ENCODE measurements at places on chromosomes 3 and 15. TPM values are rescaled to one million over a fixed set of nuclear protein-coding genes. Genes with fewer than 3 reads are reported as not detected.

GRIP2 gene
- 2.3 TPM for total RNA-seq

PLA2G4F gene
- 47.8 TPM for total RNA-seq

TPM1 gene
- total RNA-seq = 737 TPM

CPA3 gene
- total RNA-seq = 10.5 TPM

GPR160 gene
- 62.1 TPM for total RNA-seq

LRRC3B gene
- 0.62 TPM for total RNA-seq

MRPS25 gene
- total RNA-seq = 99.3 TPM

GRCh38 chr15:62119227-62119864 lies 45.7 kb downstream of the C2CD4B start:
- no peak for DNase-seq

DNA sequence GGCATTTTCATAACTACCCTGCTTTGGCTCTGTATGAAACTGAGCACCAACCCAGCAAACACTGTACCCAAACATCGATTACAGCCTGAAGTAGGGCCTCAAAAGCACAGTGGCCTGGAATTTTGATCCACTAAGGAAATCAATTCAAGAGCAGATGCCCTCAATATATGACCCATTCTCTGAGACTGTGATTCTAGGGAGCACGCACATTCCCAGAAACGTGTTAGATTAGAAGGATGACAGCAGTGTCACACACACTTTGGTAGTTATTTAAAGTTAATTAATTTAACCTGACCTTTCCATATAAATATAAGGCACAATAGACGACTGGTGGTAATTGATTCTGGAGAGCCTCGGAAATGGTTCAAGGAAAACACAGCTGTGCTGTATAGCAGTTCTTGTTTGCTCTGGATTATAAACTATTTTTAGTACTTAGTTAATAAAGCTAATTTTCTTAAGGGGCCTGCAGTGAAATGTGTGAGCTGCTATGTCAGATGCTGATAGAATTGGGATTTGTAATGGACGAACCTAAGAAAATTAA lies 126.3 kb upstream of the ZNF385D start:
- DNase-seq = no peak

DNA sequence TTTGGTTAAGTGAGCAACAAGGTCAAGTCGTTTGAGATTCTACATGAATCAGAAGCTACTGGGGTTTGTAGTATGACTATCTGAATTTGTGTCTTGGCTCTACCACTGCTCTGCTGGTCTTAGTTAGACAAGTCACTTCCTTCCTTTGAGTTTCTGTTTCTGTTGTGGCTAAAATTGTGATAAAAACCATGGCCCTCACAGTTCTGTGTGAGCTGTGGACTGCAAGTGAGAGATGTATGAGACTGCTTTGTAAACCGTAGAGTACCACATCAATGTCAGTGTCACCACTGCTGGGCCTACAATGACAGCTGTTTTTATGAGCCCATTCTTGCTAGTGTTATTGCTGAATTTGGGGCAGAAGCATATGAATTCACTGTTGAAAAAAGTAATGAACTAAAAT lies 32.7 kb downstream of the RARB start:
- no peak for DNase-seq

- no peak for DNase-seq
Measured at GRCh38 chr3:153330901-153331300, 168.9 kb downstream of the RAP2B start.

DNA sequence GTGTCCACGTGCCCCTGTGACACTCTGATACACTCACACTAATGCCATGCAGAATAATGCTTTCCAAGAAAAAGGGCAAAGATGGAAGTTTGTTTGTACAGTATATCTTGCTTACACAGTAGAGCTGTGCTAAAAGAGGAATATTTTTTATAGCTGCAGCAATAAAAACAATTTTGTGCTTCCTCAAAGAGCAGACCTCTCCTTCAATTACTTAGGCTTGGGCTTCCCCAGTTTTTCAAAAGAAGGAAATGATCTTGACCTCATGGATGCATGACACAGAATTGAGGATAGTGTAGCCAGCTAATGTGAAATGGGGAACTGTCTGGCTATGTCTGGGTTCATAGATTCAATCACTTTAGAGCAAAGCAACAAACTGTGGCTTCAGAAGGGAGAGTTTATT lies 137.4 kb downstream of the STT3B start:
- no peak for DNase-seq

GRCh38 chr3:38001456-38002081 lies 11.0 kb downstream of the VILL start:
- no peak for DNase-seq

GRCh38 chr3:39550354-39551051 lies 83.0 kb downstream of the MOBP start:
- no peak for DNase-seq

GRCh38 chr3:172042136-172042662 lies 2.8 kb downstream of the FNDC3B start:
- DNase-seq = no peak

DNA sequence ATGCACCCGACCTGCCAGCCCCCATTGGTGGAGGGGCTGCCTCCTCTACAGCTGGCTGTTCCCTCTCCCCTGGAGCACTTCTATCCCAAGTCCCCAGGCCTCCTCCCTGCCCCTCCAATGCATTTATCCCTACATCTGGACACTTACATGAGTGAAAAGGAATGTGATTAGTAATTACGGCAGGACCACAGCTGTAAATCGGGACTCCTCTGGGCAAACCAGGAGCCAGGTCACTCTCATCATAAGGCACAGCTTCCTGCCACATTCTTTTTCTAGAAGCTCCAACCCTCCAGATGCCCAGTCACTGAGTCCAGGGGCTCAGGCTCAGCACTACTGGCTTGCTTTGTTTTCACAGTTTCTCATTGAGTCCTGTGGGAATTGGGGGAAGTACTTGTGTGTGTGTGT lies 54.3 kb downstream of the IL20RB start:
- DNase-seq = no peak

DNA sequence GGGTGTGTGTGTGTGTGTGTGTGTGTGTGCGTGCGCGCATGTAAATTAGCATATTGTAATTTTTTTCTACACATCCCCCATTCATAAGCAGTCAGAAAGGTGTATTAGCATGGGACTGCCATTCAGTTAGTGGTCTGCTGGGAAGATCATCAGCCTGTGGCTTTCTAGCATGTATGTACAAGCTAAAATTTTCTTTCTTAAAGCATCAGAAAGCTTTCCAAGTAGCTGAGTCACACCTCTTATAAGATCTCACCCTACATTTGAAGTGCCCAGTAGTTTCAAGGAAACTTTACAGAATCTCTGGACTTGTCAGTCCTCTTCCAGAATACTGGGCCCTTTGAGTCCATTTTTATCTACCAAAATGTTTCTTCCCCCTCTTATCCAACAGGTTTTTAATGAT lies 411.4 kb upstream of the TPRG1 start:
- no peak for DNase-seq

DNA sequence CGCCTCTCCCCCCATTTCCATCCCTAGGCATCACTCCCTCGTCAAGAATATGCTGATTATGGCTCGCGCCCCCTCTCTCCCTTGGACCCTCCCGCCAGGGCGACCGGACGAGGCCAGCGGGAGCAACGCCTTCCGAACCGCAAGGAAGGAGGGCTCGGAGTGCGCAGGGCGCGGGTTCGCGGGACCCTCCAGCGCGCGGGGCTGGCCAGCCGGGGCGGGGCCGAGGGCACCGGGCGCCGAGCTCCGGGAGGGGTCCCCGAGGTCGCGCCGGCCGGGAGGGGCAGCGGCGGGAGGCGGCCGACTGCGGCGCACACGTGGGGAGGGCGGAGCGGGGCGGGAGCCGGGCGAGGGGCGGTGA lies 483 bp downstream of the EHD4 start:
- peak; percentile 44 for DNase-seq

- peak; percentile 38 for DNase-seq
Measured at GRCh38 chr3:148450819-148451218, 246.9 kb upstream of the AGTR1 start.
